ENCODE measurements at places on chromosomes 4 and X.

- DNase-seq = no peak
Measured at GRCh38 chr4:146110871-146111485, 64.5 kb upstream of the LSM6 start.

DNA sequence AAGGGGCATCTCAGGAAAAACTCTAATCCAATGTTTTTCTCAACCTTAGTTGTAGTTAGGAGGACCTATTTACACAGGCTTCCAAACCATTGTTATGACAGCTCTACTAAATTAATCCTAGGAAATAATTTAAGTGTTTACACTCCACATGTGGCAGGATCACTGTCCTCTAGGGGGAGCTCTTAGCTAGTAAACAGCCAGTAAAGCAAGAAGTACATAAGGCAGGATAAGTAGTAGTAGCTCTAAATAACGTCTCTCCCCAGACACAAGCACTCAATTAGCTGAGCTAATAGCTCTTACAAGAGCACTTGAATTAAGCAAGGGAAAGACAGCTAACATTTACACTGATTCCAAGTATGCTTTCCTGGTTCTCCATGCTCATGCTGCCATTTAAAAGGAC lies 37.3 kb downstream of the NUDT11 start:
- peak; percentile 2 for DNase-seq

DNA sequence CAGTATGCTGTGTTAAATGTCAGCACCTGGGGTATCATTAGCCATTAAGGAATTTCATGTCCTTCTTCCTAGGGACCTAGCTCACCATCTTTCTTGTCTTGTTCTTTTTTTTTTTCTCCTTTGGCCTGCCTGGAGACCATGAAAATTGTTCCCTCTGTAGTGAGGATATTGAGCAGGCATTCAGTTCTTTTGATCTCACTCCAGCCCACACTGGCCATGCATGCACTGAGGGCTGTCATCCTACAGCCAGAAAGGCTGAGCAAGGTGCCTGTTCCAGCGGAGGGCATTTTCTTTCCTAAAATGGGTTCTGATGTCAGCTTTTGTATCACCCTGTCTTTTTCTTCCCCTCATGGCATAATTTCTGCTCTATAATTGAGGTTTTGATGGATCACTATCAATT lies 275.9 kb upstream of the HAND2 start:
- DNase-seq = no peak

GRCh38 chrX:24025741-24026403 lies 1.1 kb downstream of the KLHL15 start:
- peak; percentile 28 for DNase-seq

GRCh38 chr4:127007305-127007704 lies 625.5 kb upstream of the INTU start:
- no peak for DNase-seq

GRCh38 chr4:116018831-116019230 lies 905.4 kb upstream of the NDST4 start:
- DNase-seq = no peak

DNA sequence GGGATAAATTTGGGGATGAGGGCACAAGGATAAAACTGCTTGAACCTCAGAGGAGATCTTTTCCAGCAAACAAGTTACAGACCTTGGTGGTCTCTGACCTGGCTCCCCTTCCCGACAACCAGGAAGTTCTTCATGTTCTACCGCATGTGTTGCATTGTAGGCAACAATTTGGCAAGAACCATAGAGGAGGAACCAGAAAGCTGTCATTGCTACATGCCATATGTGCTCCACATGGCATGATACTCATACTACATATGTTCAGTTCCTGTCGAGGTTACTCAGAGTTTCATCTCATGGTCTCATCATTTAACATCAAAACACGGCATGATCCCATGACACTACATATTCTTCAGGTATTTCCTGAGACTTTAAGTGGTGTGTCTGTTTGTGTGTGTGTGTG lies 235.9 kb downstream of the OR13H1 start:
- DNase-seq = peak; percentile 10

DNA sequence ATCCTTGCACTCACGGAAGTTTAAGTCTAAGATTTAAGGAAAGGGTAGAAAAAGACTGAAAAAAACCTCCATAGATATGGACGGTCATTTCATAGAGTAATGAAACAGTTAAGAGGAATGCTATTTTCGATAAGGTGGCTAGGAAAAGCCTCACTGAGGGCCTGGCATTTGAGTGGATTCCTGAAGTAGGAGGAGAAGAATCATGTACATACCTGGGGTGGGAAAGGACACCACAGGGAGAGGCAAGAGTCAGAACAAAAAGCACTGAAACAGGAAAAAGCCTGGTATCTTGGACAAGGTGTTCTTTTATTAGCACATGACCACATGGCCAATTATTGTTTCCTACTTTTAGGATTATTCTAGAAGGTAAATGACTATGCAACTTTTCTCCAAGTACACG lies 547.2 kb upstream of the DIPK2B start:
- no peak for DNase-seq

- no peak for DNase-seq
Measured at GRCh38 chr4:186693159-186693815, 30.4 kb downstream of the FAT1 start.

GRCh38 chrX:25536307-25536970 lies 520.7 kb upstream of the ARX start:
- DNase-seq = no peak

- no peak for DNase-seq
Measured at GRCh38 chrX:135307171-135307570, 2.1 kb upstream of the ETDC start.

GRCh38 chr4:3770323-3771163 lies 4.4 kb downstream of the ADRA2C start:
- no peak for DNase-seq

- no peak for DNase-seq
Measured at GRCh38 chr4:79682161-79682560, 274.1 kb upstream of the GK2 start.

All from NCI-H1694 treated with DMSO at 0.1 percent for 48 hours (cell line).